ENCODE measurements at places on chromosomes 13 and 19.

GRCh38 chr19:56838909-56839651 is 1.4 kb downstream of the PEG3 start:
- H3K27ac ChIP-seq, result no peak overlapping the region
- DNase-seq, result no peak
- no peaks in the 10 kb centered on the region for H3K36me3 ChIP-seq
- no peaks in the 10 kb centered on the region for H3K4me1 ChIP-seq
- H3K4me3 ChIP-seq, result no peak overlapping the region

DNA sequence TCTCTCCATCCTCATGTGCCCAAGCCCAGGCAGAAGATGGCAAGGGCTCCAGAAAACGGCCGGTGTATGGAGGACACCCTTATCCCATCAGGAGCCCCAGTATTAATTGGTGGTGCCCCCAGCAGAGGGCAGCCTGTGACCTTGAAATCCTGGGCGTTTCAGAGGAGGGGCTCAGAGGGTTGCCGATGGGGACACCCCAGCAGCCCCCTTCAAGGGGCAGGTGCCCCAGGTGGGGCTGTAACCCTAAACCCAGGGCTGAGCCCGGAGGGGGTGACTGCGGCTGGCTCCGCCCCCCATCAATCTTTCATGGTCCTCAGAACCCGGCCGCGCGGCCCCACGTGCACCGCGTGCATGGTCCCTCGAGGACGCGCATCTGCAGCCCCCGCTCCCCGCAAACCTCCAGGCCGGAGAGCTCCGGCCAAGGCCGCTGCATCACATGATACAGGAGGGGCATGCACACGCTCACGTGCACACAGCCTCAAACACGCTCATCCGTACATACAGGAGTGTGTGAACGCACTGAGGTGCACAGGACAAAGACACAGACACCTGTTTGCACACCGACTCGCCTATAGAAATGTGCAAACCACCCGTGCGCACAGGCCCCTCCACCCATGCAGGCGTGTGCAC is 949 bp downstream of the RAB3A start:
- no peaks in the 10 kb centered on the region for H3K27me3 ChIP-seq
- no peak for DNase-seq
- peaks cover 18% of the 10 kb centered on the region for H3K4me1 ChIP-seq
- H3K4me3 ChIP-seq, result peak overlapping the region; percentile 79

- no peak overlapping the region for H3K27ac ChIP-seq
- no peaks in the 10 kb centered on the region for H3K4me1 ChIP-seq
- H3K36me3 ChIP-seq, result no peaks in the 10 kb centered on the region
- no peaks in the 10 kb centered on the region for H3K27me3 ChIP-seq
- H3K4me3 ChIP-seq, result no peak overlapping the region
These were observed 2486.0 kb upstream of the PCDH20 start for GRCh38 chr13:63901630-63902029.

GRCh38 chr13:95948656-95949055 is 104.5 kb downstream of the UGGT2 start:
- H3K36me3 ChIP-seq, result no peaks in the 10 kb centered on the region
- no peak for DNase-seq
- H3K27ac ChIP-seq, result no peak overlapping the region
- H3K4me3 ChIP-seq, result no peak overlapping the region

- DNase-seq, result no peak
- peaks cover 13% of the 10 kb centered on the region for H3K4me1 ChIP-seq
- peaks cover 18% of the 10 kb centered on the region for H3K27me3 ChIP-seq
- H3K4me3 ChIP-seq, result no peak overlapping the region
- peaks cover 3% of the 10 kb centered on the region for H3K36me3 ChIP-seq
- no peak overlapping the region for H3K27ac ChIP-seq
These were observed 16.1 kb downstream of the TTYH1 start for GRCh38 chr19:54431255-54431838.

DNA sequence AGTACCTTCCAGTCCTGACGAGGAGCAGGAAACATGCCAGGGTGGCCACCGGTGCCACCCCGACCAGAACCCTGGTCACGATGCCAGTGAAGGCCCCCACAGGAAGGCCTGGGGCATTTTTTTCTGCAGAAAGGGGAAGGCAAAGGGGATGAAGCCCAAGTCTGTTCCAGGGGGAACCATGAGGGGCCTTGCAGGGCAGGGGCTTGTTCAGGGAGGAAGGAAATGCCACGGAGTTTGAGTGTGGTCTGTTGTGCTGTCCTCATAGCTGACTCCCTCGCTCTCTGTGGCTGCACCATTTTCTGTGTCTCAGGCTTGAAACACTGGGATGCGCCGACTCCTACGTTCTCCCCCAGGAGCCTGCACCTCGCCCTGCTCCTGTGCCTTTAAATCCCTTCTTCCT is 27.5 kb upstream of the CEACAM1 start:
- no peak for DNase-seq
- H3K27ac ChIP-seq, result no peak overlapping the region
- H3K36me3 ChIP-seq, result no peaks in the 10 kb centered on the region

DNA sequence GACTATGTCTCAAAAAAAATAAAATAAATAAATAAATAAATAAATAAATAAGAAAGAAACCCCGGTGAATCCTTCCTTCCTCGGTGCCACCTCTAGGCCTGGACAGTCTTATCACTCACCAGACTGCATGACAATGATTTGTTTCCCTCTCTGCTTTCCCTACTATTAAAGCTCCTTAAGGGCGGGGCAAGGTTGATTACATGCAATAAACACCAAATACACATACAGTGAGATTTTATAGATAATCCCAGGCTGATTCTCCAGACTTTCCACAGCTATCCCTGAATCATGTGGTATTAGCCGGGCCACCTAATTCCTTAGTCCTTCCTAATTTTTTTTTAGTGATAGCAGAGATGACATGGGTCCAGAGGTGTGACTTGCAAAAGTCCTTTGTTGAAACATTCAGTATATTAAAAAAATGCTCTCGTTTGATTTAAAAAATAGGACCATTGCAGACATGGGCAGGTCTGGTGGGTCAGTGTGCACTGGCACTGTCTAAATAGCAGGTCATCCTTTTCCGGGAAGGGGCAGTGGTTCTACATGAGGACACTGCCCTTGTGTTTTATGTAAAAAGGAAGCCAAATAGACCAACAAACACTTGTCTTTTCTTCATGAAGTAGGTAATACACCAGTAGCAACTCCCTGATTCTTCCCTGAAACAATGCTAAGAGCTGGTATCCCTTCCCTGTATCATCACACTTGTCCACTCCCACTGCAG is 14.5 kb downstream of the EBPL start:
- H3K27ac ChIP-seq, result no peak overlapping the region
- H3K27me3 ChIP-seq, result no peaks in the 10 kb centered on the region
- H3K36me3 ChIP-seq, result no peaks in the 10 kb centered on the region

- H3K27me3 ChIP-seq, result no peaks in the 10 kb centered on the region
- H3K36me3 ChIP-seq, result no peaks in the 10 kb centered on the region
- no peak for DNase-seq
- H3K27ac ChIP-seq, result peak overlapping the region; percentile 99
These were observed 2.2 kb upstream of the MYADM start for GRCh38 chr19:53865523-53865917.

- no peak within 1 kb of the TSS for H3K4me3 ChIP-seq
- DNase-seq, result no peak
- H3K27me3 ChIP-seq, result peaks cover 24% of the 10 kb centered on the region
- no peaks in the 10 kb centered on the region for H3K36me3 ChIP-seq
- H3K27ac ChIP-seq, result no peak within 1 kb of the TSS
These were observed at the start of gene LRP3 for GRCh38 chr19:33193865-33194362. TSS of gene LRP3 (plus strand) at chr19:33194330. CDS start at chr19:33194786, 456 bp downstream.

DNA sequence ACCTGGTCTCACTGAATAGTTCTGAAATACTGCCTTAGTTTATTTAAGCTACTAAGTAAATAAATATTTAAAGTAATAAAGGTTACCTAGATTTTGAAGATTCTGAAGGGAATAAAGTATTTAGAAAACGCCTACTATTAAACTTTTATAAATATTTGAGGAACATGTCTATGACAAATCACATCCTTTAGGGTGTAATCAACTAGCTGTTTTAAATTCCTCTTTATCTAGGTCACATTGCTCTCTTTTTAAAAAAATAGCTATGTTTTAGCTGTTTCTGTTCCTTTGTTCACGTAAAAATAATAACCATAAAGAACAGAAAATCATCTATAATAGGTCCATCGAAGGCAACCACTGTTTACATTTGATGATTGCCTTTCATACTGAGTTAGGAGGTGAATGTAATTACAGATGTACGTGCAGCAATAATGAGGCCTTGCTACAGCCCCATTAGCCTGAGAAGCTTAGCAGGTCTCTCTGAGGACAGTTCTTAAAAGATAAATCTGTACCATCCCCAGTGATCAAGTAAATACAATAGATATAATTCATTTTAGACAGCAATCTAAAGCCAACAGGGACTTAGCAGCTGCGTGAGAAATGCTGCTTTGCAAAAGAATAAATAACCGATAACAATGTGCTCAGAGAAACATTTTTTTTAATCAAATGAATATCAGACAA is 449.5 kb downstream of the LIG4 start:
- H3K4me3 ChIP-seq, result no peak overlapping the region
- no peaks in the 10 kb centered on the region for H3K4me1 ChIP-seq
- no peak for DNase-seq
- H3K27me3 ChIP-seq, result no peaks in the 10 kb centered on the region

GRCh38 chr19:3985643-3986259 is 488 bp upstream of the EEF2 start:
- peak overlapping the region; percentile 24 for H3K27ac ChIP-seq
- H3K4me3 ChIP-seq, result peak overlapping the region; percentile 99
- no peak for DNase-seq
- H3K36me3 ChIP-seq, result peaks cover 35% of the 10 kb centered on the region
- peaks cover 29% of the 10 kb centered on the region for H3K4me1 ChIP-seq
- H3K27me3 ChIP-seq, result no peaks in the 10 kb centered on the region

DNA sequence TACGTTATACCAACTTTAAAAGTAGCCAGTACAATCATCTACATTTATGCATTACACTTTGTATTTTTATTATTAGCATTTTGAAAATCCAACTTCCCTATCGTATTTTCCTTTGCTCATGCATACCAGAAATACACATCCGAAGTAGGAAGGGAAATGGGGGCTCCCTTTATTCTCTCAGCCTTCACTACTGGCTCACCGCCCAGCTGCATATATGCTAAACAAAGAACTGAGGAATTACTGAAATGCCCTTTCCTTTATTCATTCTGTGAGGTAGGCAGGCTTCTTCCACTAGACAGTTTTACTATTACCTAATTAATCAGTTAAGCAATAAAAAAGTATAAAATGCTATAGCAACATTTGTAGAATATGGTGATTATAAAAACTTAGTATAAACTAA is 291.6 kb downstream of the KLF12 start:
- H3K4me3 ChIP-seq, result no peak overlapping the region
- no peak for DNase-seq
- no peak overlapping the region for H3K27ac ChIP-seq
- H3K27me3 ChIP-seq, result no peaks in the 10 kb centered on the region

GRCh38 chr19:41324921-41325639 is 15.1 kb downstream of the CCDC97 start:
- peaks cover 18% of the 10 kb centered on the region for H3K36me3 ChIP-seq
- no peak overlapping the region for H3K27ac ChIP-seq
- no peaks in the 10 kb centered on the region for H3K27me3 ChIP-seq
- peaks cover 35% of the 10 kb centered on the region for H3K4me1 ChIP-seq
- H3K4me3 ChIP-seq, result no peak overlapping the region

DNA sequence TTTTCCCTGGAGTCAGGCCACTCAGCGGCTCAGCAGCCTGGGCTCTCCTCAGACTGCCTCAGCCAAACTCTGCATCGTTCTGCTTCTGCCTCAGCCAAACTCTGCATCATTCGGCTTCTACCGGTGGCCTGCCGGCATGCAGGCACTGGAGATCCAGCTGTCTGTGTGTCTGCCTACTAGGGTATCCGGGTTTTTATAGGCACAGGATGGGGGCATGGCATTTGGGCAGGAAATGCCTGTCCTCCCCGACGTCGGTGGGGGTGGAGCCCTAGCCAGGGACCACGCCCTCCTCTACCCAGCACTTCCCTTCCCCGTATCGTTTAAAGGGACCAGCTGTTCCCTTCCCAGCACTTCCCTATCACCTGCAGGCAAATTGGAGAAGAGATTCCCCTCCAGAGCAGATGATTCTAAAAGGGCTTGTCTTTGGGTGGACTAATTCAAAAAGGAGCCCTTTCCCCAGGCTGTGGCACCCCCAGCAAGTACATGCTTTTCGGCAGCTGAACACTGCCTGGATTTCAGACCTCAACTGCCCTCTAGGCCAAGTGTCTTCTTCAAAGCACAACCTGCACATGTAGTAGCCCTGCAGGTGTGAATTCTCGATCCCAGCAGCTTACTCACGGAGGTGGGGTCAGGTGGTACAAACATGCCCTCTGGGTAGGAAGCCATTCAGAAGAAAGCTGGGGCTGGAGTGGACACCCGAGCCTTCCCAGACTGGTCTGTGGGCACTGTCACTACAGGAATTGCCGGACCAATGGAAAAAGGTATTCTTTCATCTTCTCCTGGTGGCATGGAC is 25.4 kb upstream of the GPR12 start:
- DNase-seq, result peak; percentile 9
- no peaks in the 10 kb centered on the region for H3K36me3 ChIP-seq
- H3K27ac ChIP-seq, result no peak overlapping the region
- peaks cover 16% of the 10 kb centered on the region for H3K4me1 ChIP-seq
- H3K4me3 ChIP-seq, result peak overlapping the region; percentile 45
- no peaks in the 10 kb centered on the region for H3K27me3 ChIP-seq

DNA sequence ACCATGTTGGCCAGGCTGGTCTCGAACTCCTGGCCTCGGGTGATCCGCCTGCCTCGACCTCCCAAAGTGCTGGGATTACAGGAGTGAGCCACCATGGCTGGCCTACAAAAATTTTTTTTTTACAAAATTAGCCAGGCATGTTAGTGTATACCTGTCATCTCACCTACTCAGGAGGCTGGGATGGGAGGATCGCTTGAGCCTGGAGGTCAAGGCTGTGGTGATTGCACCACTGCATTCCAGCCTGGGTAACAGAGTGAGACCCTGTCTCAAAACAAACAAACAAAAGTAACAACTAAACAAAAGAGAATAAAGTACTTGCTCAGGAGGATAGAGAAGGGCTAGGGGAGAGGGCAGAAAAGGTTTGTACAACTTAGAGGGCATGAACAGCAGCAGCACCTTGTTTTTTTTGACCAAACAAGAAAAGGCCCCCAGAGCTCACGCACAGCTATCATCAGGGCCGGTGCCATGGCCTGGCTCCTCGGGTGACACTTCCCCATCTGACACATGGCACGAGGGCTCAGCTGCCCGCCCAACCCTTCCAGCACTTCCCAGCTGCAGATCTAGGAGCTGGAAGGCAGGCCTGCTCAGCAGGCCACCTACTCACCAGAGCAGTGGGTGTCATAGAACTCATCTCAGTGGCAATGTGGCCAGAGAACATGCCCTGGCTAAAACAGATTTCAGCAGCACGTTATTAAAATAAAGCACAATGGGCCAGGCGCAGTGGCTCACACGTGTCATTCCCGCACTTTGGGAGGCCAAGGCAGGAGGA is 8.6 kb upstream of the SLC7A9 start:
- no peaks in the 10 kb centered on the region for H3K27me3 ChIP-seq
- H3K4me1 ChIP-seq, result no peaks in the 10 kb centered on the region
- H3K27ac ChIP-seq, result no peak overlapping the region
- H3K36me3 ChIP-seq, result no peaks in the 10 kb centered on the region

DNA sequence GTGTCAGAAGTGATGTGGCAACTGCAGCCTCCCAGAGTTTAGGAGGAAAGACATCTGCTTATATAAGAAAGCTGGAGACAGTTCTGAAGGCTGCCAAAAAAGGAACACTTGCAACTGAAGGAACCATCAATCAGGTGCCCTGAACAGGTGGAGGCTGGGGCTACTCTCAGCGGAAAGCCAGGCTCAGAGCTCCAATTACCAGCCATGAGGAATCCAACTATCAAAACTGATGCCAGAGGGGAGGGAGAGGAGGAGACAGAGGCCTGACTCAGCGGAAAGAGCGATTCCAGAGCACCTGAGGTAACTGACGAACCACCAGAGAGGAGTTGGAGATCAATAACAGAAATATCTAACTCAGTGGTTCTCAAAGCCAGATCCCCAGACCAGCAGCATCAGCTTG is 24.3 kb downstream of the LEUTX start:
- H3K4me3 ChIP-seq, result no peak overlapping the region
- H3K36me3 ChIP-seq, result no peaks in the 10 kb centered on the region
- no peaks in the 10 kb centered on the region for H3K4me1 ChIP-seq
- no peak overlapping the region for H3K27ac ChIP-seq
